ENCODE measurements at places on chromosomes 1 and 21.

GRCh38 chr1:41672173-41672572, 187.7 kb upstream of the EDN2 start:
- DNase-seq: no peak

GRCh38 chr1:181987334-181987895, 74.1 kb downstream of the ZNF648 start:
- DNase-seq: no peak

- no peak for DNase-seq
Observed at GRCh38 chr1:209728466-209728865, 23.8 kb downstream of the HSD11B1 start.

DNA sequence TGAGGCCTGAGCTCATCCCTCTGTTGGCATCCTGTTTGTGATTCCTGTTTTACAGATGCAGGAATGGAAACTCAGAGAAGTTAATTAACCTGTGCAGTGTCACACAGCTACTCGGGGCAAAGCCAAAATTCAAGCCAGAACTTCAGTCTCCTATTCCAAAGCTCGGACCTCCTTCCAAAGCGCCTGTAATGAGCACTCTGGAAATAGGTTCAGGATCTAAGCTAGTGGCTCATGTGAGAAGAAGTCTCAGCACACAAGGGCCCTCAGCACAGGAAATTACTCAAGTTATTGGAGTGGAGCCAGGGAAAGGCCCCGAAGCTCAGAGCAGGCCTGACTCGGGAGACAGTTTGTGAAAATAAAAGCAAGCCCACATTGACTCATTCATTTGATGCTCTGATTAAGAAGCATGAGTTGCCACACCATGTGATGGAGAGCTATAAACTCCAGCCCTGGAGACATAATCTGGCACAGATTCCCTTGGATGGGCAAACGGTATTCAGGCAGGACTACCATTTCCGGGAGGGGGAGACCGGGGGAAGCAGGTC, 50.6 kb upstream of the LYST start:
- peak; percentile 88 for DNase-seq

DNA sequence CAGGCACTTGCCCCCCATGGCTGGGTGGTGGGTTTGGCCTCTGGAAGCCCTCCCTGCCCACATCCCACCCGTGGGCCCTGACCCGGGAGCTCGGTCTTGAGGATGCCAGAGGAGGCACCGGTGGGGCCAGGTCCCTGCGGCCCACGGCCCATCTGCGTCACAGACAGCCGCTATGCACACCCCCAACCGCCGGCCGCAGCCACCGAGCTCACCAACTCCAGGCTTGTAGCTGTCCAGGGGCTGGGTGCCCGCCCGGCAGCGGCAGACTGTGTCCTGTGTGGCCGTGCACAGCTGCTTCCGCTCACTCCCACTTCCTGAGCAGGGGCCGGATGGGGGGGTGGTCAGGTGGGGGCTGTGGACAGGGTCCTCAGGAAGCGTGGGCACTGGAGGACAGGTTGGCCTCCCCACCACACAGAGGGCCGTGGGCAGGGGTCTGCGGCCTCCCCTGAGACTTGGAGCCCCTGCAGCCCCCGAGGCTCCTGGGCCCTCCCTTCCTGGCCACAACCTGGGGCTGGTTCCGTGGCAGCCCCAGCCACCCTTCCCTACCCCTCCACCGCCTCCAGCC, 1.1 kb downstream of the TNFRSF4 start:
- no peak for DNase-seq

GRCh38 chr21:16667395-16667794, 845.4 kb upstream of the CXADR start:
- DNase-seq: no peak

DNA sequence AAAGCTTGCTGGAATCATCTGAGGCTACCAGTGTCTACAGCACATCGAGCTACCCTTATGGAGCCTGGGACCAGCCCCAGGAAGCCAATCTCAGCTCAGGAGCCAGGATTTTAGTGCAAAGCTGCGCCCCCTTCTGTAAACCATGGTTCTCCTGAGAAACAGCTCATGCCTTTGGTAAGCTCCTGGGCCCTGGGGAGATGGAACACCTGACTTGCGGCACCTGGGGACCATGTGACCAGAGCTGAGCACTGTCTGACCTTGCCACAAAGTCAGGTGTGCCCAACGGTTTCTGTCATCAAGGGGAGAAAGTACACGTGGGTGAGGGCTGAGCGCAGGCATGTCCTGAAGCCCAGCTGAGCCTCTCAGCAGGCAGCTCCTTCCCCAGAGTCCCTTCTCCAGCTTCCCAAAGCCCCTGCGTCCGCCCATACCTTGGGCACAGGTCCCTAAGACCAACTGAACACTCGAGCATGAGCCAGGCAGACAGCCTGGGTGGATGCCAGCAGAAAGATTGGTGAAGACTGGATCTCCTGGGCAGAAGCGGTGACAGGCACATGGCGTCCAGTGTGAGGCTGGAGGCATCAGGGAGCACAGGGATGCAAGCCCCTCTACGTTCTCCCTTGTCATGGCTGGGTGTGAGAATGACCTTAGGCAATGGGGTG, 57.9 kb upstream of the TENT5B start:
- DNase-seq: no peak

DNA sequence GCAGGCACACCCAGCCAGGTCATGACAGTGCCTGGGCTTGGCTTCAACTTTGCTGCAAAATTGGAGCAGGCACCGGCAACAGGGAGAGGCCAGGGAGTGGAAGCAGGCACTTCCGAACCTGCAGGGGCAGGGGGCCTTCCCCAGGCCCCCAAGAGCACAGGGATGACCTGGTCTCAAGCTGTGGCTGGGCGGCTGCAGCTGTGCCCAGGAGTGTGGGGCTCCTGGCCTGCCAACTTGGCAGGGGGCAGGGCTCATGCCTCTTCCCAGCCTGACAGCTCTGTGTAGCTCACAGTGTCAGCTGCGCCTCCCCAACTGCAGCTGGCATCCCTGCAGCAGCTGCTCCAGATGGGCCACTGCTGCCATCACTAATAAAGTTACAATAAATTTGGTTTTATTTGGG, 51.5 kb upstream of the SCYL3 start:
- DNase-seq: no peak

- no peak for DNase-seq
Observed at GRCh38 chr21:42764883-42765282, 111.5 kb downstream of the PDE9A start.

GRCh38 chr1:68429233-68429808, 20.4 kb downstream of the RPE65 start:
- no peak for DNase-seq

GRCh38 chr1:21553116-21553926, 44.1 kb downstream of the ALPL start:
- DNase-seq: no peak

DNA sequence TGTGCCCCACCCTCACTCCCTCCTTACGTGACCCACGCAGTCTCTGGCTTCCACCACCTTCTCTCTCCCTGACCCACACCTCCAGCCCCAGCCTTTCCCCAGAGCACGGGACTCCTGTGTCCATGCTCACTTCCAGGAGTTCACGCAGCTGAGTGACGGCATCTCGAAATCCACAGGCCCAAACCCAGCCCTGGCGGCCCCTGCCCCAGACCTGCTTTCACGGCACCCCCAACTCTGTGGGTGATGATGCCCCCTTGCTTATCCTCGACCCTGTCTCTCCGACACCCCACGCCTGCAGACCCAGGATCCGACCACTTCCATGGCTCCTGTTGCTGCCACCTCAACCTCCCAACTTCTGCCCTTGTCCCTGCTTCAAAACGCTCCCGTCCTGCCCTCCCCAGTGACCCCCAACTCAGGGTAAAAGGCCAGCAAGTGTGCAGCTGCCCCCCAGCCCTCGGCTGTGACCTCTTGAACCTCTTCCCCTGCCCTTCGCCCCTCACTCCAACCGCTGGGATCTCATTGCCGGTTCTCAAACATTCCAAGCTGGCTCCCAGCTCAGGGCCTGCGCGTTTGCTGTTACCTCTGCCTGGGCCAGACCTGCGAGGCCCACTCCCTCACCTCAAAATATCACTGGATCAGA, 30.4 kb upstream of the LAPTM5 start:
- DNase-seq: no peak

GRCh38 chr1:163844459-163844858, 522.7 kb downstream of the NUF2 start:
- no peak for DNase-seq

GRCh38 chr1:21164266-21164665, 12.4 kb downstream of the EIF4G3 start:
- no peak for DNase-seq

DNA sequence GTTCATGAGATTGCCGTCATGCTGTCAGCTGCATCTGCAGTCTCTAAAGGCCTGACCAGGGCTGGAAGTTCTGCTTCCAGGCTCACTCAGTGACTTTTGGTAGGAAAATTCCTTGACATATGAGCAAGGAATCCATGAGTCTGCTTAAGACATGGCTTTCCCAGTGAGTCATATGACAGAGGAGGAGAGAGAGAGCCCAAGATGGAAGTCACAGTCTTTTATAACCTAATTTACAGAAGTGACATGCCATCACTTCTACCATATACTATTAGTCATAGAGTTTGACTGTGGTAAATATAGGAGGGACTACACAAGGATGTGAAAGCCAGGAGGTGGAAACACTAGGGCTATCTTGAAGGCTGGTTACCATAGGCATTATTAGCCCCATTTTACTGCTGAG, 115.2 kb downstream of the ROR1 start:
- no peak for DNase-seq

- no peak for DNase-seq
Observed at GRCh38 chr1:36352910-36353878, 29.7 kb upstream of the EVA1B start.

DNA sequence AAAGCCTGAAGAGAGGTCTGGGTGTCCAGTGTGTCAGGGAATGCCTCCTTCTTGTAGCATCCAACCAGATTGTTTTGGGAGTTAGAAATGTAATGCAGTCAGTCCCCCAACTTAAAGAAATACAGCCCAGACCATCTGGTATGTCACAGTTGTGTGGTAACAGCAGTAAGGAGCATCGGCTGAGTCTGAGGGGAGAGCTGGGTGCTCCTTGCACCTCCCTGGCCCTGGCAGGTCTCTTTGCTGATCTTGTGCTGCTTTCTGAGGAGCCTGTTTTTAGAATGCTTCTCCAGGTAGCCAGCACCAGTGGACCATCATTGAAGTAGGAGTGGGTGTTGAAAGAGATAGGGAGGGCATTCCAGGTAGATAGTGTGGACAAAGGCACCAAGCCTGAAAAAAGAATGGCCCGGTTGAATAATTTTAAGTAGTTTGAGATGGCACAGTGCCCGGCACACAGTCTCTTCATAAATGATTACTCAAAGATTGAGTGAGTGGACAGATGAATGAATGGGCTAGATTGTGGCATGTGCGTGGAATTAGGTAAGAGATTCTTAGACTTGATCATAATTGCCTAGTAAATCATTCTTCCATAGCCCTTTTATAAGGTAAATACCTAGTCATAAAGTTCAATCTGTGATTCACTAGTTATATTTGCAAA, 46.5 kb downstream of the LAMC1 start:
- DNase-seq: no peak

GRCh38 chr1:22437573-22437972, 14.1 kb upstream of the ZBTB40 start:
- no peak for DNase-seq

GRCh38 chr1:108570128-108570527, 10.2 kb downstream of the EEIG2 start:
- no peak for DNase-seq

GRCh38 chr21:40852563-40852962, 5.6 kb upstream of the DSCAM start:
- no peak for DNase-seq

DNA sequence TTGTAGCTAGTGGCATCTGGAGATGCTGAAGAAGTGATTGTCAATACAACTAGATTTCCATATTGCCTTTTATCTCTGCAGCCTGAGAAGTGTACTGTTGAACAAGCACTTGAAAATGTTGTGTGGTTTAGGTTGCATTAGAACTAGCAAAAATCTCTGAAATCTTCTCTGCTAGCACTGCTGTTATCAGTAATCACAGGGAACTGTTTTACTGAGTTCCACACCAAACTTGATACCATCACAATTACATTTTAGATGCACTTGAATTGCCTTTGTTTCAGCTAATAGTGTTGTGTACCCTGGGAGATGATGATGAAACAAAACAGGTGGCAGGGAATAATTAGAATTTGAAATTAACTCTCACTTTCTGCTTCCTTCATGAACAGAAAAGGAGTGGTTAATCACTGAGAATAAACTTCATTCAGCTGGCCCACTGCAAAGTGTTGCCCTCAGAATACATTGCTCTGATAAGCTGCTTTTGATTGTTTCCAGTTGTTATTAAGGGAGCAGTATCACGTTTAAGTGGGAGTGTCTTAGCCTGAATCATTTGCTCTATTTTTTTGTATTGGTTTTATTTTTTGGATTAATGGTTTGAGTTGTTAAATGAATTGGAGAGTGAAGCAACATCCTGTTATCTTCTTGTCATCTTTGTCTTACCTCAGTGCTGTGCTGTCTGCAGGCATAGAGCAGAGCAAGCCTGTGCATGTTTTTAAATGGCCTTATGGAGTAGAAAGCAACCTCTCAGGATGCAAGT, 13.0 kb downstream of the FAM20B start:
- DNase-seq: no peak

All from brain pericyte (primary cell).